ENCODE measurements at places on chromosomes 5 and 9.

DNA sequence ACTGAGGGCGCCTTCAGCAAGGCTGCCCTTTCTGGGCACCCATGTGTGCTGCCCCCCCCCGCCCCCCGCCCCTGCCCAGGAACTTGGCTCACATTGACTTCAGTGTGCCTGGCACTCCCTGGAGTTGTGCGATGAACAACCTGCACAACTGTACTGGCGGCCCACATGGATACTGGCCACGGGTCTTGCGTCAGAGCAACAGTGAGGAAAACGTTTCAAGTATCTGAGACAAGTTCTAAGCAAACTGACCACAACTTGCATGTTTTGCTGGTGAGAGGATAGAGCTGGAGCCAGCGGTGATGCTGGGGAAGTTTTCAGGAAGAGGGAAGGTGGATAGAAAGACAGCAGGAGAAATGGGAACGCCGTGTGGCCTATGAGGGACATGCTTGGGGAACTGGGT is 45.4 kb downstream of the HABP4 start:
- no peak for DNase-seq

DNA sequence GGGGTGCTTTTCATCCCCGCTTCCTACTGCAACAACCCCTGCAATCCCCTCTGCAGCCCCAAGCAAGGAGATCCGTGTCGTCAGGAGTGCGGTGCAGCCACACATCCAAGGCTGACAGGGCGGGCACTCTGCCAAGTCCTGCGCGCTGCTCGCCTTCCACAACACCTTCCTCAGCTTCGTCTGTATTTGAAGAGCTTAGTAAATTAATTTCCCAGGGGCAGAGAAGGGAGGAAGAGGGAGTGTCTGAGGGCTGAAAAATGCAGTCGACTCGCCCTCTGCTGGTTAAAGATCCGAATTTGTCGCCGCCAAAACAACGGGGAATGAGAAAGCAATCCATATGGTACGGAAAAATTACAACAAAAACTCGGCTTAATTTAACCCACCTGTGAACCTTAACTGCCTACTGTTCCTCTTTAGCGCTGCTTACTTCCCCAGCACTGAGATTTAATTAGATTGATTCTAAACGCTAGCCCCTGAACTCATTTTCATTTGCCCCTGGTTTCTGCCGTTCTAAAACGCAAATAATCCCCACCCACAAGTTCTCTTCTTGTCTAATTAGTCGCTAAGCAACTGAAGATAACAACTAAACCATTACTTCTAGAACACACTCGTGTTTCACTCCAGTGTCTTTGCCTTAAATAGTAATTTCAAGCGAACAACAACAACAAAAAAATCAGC is 10.9 kb upstream of the PCDHB1 start:
- no peak for DNase-seq

DNA sequence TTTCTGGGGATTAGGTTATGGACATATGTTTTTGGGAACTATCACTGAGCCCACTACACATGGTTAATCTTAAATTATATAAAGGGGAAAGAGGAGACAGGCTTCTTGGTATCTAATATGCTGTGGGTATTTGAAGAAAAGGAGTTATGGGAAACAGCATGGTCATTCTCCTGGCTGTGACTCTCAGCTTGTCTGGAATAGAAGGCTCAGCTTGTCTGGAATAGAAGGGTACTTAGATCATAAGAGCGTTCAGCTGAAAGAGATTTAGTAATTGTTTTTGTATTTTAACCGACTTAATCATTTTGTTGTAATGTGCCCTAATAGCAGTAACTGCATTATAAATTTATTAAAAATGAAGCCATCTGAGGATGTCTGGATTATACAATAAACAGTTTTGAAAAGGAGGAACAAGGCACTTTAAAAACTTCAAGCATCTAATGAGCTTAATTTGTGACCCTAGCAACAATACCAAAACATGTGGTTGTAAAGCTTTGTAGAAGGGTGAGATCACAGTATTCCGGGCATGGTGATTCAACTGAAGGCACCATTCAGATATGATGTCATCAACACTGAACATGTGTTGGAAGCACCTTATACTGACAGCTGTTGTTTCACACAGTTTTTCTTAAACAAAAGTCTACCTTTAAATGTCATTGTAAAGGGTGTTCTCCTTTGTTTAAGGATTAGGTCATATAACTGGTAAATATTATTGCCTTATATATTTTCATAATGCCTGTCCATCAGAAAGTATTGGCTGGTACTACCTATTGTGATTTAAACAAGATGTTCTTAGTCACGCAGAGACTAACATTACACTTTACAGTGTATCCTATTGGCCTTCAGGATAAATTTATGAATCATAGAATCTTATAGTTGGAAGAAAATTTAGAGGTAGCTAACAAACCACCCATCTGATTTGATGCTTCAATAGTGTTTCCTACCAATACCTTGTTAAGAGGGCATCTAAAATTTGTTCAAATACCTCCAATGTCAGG is 2174.1 kb upstream of the WWC1 start:
- no peak for DNase-seq

GRCh38 chr9:13388157-13388556 is 108.7 kb upstream of the MPDZ start:
- DNase-seq = no peak

DNA sequence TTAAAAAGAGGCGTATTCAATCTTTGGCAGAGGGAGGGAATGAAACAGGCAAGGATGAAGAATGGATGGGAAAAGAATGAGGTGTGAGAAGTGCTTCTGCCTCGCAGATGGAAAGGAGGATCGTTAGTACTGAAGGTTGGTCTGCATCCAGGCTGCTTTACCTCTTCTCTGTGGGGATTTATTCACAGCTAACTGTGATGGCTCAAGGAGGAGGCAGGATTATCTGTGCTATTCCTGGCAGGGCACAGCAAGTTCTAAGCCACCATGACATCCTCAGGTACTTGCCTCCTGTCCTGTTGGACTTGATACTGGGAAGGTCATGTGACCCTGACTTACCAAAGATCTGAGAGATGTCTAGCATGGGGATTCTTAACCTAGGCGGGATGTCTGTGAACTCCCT is 84.3 kb downstream of the GDNF start:
- DNase-seq = no peak

DNA sequence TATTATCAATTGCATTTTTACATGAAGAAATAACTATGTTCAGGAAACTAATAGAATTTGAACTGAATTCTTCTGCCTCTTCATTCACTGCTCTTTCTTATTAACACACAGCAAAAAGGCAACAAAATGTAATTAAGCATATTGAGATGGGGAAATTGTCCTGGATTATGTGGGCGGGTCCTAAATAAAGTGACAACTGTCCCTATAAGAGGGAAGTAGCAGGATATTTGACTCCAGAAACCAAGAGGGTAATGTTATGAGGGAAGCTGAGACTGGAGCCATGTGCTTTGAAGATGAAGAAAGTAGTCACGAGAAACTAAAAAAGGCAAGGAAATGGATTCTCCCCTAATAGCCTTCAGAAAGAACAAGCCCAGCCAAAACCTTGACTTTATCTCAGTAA is 311.2 kb upstream of the PIK3R1 start:
- DNase-seq = no peak

All from omental fat pad (tissue), 4 donors.